ENCODE measurements at places on chromosomes 5 and 9. TPM values are rescaled to one million over a fixed set of nuclear protein-coding genes. Genes with fewer than 3 reads are reported as not detected.

TMEM171 gene
- not detected for total RNA-seq

PDE6A gene
- total RNA-seq, result not detected

CDKN2B-AS1 gene
- not detected for total RNA-seq

LCN9 gene
- not detected for total RNA-seq

CCL21 gene
- not detected for total RNA-seq

SOX30 gene
- 0.36 TPM for total RNA-seq

COL23A1 gene
- total RNA-seq, result not detected

IFNA13 gene
- total RNA-seq, result not detected

BARHL1 gene
- not detected for total RNA-seq

Data from activated naive CD4-positive, alpha-beta T cell treated with anti-CD3 and anti-CD28 coated beads for 36 hours (primary cell).